Mesothelial cell of epicardium (in vitro differentiated cells): ENCODE measurements at places on chromosomes 12 and 14.
A peak's percentile ranks its signal among the peaks of the same experiment; 100 is the strongest.

GRCh38 chr14:93493054-93493453 is 62.3 kb downstream of the UNC79 start:
- DNase-seq, result no peak

- no peak for DNase-seq
Observed at GRCh38 chr12:25056486-25057130, 107.7 kb upstream of the BCAT1 start.

DNA sequence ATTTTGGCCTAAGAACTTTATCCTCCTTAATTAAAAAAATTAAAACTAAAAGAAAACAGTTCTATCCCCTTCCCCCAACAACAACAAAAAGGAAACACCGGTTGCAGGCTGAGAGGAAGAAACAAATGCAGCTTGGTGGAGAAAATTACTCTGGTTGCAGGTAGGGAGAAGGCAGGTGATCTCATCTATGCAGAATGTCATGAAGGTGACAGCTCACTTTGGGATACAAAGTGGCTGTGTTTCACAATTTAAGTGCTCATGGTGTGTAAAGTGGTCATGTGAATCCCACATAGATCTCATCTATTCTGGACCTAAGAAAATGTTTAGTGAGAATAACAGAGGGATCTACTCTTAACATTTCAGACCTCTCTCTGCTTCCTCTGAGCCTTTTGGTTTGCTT is 219.7 kb upstream of the PKP2 start:
- DNase-seq, result no peak

DNA sequence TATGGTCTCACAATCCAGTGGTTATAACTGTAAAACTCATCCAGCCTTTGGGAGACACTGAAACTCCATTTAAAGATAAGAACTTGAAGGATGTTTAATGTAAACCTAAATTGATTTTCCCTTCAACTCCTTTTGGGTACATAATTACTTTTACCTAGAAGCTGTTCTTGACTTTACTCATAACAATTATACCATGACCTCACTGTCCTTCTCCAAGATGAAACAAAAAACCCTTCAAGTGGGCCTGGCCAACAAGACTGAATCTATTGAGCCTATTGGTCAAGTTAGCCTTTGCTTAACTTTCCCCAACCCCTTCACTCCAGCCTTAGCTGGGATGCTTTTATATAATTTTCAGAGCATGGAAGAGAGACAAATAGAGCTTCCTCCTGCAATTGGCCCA is 22.5 kb downstream of the PARP2 start:
- no peak for DNase-seq

DNA sequence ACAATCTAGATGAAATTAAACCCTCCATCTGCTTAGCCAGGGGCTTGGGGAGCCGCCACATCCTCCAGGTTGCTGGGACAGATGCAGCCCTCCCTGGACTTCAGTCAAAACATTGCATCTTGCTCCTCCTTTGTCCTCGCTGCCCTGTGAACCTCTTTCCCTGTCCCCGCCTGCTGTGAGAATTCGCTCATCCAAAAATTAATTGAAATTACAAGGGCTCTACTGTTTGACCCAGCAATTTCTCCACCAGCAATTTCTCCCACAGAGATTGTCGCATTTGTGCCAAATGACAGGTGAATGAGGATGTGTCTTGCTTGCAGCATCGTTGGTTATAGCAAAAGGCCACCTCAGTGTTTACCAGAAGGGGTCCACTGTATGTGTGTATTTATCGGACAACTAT is 5.0 kb upstream of the POP5 start:
- DNase-seq, result no peak

- no peak for DNase-seq
Observed at GRCh38 chr14:73472185-73473114, 14.1 kb upstream of the NUMB start.

- DNase-seq, result no peak
Observed at GRCh38 chr12:21907948-21908837, 33.0 kb downstream of the ABCC9 start.

DNA sequence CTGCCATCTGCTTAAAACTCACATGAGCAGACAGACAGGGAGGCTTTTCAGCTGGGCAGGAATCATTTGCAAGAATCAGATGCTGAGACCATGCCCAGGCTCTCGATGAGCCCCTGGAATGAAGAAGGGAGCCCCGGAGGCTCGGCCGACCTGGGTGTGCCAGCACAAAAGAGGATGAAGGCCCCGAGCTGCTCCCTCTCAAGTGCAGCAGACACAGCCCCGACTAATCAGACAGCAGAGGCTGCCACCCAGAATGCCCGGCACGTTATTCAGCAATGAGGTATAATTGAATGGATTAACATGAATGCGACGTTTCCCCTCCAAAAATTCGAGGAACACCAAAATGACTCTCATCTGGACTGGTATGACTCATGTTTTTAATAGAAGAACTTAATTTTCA is 58.9 kb downstream of the BCL11B start:
- DNase-seq, result no peak

DNA sequence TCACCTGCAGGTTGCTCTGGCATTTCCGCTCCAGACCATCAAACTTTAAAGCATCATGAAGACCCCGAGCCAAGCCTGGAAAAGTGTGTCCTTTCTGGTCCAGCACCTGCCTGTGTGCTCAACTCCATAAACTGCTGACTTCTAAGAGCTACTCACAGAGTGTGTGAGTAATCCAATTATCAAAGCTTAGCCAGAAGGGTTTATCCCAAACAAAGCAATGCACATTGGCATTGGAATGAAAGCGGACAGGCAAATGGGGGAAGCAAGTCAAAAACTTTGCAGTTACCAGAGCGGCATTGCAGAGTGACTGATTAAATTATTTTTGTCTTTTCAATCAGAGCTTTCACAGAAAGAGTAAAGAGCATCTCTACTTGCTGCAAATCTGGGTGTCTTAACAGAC is 1262.4 kb upstream of the SEL1L start:
- no peak for DNase-seq

DNA sequence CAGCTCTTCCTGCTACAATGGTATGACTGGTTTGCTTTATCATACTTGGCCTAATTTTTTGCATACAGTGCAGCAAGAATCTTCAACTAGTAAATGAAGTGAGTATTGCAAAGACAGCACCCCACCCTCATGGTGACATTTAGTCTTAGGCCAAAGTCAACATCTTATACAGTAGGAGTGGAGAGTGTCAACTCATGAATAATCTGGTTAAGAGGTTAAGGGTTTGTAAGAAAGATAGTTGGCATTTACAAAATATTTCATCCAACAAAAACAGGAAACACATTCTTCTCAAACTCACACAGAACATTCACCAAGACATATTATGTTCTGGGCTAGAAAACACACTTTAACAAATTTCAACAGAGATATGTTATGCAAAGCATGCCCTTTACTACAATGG is 2.2 kb upstream of the OAS1 start:
- no peak for DNase-seq

- DNase-seq, result no peak
Observed at GRCh38 chr12:47084172-47084571, 4.4 kb upstream of the AMIGO2 start.

DNA sequence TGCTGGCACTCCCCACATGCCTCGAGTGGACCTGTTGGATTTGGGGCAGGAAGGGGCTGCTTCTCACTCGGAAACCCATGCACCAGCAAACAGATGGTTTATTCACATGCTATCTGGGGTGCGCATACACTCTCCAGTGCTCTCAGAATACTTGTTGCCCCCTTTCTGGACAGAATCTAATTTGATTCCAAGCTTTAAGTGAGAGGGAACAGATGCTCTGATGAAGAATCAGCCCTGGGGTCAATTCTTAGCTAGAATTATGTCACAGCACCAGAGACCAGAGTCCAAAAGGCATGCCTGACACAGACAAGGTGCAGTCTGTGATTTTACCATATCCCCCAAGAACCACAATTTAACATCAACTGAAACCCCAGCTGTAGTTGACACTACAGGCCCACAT is 83.8 kb downstream of the SPTB start:
- DNase-seq, result no peak

- no peak for DNase-seq
Observed at GRCh38 chr14:57560681-57561080, 67.0 kb upstream of the CCDC198 start.

DNA sequence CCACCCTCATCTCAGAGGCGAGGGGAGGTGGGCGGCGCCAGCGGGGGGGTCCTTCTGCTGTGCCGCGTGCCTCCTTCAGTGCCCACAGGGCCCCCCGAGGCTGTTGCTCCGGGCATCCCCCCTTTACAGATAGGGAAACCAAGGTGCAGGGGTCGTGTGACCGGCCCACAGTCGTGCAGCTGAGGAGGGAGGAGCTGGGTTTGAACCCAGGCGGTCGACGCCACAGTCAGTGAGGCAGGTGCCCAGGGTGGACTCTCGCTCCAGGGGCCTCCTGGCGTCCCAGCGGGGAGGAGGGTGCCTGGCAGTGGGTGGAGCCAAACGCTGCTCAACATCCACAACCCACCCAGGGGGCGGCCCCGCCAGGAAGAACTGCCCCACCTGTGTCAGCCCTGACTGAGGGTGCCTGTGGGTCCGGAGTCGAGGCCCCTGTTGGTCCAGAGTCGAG is 8.6 kb downstream of the GALNT9 start:
- no peak for DNase-seq

DNA sequence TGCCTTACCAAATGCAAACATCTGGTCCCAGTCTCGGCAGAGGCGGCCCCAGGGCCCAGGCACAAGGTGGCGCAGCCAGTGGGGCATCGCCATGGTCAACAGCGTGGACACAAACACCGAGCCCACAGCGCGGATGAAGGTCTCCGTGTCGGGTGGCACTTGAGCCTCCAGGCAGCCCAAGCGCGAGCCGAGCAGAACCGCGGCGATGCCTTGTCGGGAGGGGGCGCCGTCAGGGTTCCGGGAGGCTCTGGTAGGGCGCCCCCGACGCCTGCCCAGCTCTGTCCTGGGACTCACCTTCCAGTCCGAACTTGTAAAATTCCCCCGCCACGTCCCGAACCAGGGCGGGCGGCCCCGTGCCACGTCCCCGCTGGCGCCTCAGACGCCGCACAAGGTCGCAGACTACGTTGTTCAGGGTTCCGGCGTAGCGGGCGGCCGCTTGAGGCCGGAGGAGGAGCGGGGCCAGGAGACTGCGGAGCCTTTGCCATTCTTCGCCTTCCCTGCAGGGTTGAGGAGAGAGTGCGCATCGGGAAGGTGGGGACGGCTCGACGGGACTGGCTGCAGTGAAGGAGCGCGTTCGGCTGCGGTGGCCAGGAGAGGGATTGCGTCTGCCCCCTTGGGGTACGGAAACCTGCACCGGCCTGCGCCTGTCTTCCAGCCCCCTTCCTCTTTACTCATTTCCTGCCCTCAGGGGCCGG is 1.7 kb downstream of the CYP27B1 start:
- DNase-seq, result peak; percentile 45

- no peak for DNase-seq
Observed at GRCh38 chr12:57476162-57476992, 3.3 kb downstream of the ARHGAP9 start.

DNA sequence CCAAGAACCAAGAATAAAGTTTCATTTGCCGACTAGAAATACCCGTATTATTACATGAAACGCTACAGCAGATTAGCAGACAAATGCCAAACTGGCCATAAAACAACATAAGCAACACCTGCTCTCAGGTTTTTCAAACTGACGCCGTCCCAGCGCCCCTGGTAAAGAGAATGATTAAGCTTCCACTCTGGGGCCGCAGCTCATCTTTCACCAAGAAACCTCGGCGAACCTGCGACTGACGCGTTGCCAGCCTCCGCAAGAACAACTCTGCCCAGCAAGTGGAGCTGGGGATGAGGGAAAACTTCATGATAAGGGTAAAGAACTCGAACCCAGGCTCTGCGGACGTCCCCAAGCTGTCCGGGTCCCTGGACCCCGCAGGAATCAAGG is 530 bp downstream of the ARL1 start:
- DNase-seq, result peak; percentile 19

DNA sequence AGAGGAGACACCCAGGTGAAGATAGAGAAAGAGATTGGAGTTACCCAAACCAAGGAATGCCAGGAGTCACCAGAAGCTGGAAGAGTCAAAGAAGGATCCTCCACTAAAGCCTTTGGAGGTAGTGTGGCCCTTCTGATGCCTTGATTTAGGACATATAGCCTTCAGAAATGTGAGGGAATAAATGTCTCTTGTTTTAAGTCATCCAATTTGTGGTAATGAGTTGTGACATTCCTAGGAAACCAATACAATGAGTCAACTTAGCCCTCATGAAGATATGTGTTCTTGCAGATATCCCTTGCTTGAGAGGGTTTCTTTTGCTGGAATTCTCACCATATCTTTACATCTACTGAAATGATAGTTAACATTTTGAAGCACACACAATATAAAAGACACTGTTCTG is 58.8 kb downstream of the CCER1 start:
- no peak for DNase-seq

GRCh38 chr14:74978416-74978947 is 23.1 kb upstream of the PGF start:
- no peak for DNase-seq

- no peak for DNase-seq
Observed at GRCh38 chr12:67943141-67943892, 45.9 kb upstream of the IFNG-AS1 start.

- DNase-seq, result no peak
Observed at GRCh38 chr12:102964872-102965271, 7.4 kb downstream of the ASCL1 start.

GRCh38 chr14:92600318-92601053 is 86.9 kb downstream of the RIN3 start:
- no peak for DNase-seq

DNA sequence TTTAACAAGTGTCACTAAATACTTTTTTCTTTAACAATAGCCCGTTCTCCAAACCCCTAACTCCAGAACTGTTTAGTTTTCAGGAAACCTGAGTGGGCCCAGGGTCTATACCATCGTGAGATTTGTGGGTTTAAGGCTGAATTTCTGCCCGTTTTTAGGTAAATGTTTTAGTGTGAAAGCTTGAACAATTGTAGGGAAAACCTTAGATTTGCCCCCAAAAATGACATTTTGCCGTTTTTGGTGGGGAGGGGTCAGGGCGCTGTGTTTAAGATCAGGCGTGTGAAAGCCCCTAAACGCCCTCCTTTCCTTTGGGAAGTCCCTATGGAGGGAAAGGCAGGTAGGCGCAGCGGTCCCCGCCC is 320 bp upstream of the PRPF39 start:
- no peak for DNase-seq

DNA sequence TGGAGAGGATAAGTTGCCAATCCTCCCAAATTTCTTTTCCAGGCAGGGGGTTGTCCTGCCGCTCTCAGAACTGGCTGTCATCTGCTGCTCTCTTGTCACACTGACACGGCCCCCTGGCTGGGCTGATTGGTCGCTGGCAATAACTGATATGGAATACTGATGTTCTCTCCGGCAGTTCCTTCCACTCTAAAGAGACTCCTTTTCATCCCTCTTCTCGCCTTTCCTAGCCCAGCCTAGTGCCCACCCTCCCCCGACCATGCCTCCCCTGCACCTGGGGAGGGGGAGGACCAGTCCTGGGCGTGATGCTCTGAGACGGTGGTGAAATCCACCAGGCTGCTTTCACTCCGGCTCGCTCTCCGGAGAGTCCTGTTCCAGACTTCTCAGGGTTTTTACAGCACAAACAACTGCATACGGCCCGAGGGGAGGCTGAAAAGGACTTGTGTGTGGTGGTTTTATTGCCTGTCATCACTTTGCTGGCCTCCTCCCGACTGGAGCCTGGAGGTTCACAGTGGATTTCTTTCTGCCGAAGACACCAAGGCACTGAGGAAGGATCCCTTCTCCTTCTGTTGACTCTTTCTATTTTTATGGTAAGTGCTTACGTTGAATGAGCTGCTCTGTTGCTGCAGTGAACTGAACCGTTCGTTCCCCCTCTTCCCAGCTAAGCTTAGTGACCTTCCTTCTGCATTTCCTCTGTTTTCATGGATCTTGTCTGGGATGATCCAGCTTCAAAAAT is at the start of gene ANO4:
Gene ANO4 (plus strand): TSS at position 336 of the 733 bp plus-strand sequence. CDS start 107,010 bp downstream, outside the sequence.
- DNase-seq, result no peak

GRCh38 chr12:98803468-98804209 is 158.5 kb downstream of the APAF1 start:
- DNase-seq, result no peak
